ENCODE measurements at places on chromosomes 16 and 17.
A peak's percentile ranks its signal among the peaks of the same experiment; 100 is the strongest.

GRCh38 chr17:73335591-73336407 is 24.0 kb upstream of the CDC42EP4 start:
- no peak for DNase-seq

- no peak for DNase-seq
Measured at GRCh38 chr17:57517632-57518456, 227.3 kb downstream of the CCDC182 start.

DNA sequence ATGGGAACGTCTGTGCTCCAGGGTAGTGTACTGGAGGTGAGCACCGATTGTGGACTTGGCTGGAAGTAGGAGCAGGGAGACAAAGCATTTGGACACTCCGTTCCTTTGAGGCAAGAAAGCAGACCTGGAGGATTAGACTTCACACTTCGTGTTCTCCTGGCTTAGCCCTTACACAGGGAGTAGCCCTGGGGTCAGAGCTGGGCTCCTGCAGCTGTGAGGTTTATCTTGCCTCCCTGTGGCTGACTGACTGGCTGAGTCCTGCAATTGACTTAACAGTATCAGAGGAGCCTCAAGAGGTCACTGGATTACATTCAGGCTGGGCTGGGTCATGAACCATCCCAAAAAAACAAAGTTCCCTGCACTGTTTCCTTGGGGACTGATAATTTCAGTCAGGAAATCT is 37.1 kb downstream of the MPRIP start:
- no peak for DNase-seq

DNA sequence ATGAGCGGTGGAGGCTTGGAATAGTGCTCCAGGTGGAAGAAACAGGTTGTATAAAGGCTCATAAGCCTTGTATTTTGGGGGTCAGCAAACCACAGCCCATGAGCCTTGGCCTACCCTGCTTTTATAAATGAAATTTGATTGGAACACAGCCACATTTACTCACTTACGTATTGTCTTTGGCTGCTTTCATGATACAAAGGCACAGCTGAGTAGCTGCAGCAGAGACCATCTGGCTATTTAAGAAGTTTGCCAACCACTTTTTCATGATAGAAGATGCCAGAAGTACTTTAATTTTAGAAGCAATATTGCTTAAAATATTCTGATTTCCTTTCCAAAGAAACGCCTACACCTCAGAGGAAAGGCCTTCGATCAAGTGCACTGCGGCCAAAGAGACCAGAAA is 73.8 kb downstream of the C17orf58 start:
- DNase-seq = no peak

DNA sequence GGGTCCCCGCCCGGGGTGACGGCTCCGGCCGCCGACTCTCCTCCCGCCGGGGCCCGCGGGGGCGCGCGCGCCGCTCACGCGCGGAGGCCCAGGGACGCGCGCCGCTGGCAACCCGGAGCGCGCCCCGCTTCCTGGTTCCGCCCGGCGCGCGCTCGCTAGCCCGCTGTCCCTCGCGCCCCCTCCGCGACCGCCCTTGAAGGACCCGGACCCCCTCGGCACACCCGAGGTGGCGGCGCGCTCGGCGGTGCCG is at the start of gene STAT5B:
Gene STAT5B (minus strand): TSS at position 33 of the 250 bp plus-strand sequence. CDS start 44,264 bp downstream, outside the sequence.
- DNase-seq = peak; percentile 56

DNA sequence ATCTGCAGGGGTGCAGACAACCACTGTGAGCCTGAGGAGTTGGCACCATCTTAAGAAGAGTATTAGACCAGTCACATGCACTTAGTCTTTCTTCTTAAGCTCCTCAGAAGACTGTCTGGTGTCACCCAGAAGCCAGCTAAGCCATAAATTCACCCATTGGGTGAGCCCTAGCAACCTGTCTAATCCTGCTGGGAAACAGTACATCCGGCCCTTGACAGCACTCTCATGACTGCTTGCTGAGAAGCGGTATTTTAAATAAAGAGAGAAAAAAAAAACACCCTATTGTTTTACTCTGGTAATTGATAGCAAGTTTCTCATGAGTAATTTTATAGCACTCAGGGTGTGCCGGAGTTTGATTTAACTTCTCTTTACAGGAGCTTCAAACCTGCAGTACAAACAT is 134.7 kb downstream of the SOX9 start:
- no peak for DNase-seq

DNA sequence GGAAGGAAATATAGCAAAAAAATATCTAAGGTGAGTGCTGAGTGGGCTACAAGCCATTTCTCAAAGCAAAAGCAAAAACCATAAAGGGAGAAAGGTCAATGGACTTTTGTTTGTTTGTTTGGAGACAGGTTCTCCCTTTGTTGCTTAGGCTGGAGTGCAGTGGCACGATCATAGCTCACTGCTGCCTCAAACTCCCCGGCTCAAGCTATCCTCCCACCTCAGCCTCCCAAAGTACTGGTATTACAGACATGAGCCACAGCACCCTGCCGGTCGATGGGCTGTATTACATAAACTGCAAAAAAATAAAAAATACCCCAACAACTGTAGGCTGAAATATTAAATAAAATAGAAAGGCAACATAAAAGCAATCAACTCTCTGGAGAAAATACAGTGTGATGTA is 3.5 kb upstream of the RBBP6 start:
- DNase-seq = no peak

GRCh38 chr16:27862953-27863352 is 200.6 kb downstream of the GSG1L start:
- no peak for DNase-seq

DNA sequence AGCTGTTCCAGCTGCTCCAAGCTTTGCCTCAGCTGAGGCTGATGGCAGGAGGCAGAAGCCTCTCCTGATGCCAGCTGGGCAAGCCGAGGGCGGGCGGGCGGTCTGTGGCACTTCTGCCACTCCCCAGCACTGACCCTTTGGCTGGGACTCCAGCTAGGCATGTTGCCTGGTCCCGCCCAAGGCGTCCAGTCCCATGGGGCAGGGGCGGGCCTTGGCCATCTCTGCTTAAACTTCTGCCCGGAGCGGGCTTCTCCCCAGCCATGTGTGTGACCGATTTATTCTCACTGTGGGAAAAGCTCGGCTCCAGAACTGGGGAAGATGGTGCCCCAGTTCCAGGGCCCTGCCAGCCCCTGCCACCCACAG is 349.1 kb downstream of the SEC14L1 start:
- DNase-seq = no peak

GRCh38 chr17:82350182-82351030 is 8.6 kb upstream of the TEX19 start:
- DNase-seq = no peak

DNA sequence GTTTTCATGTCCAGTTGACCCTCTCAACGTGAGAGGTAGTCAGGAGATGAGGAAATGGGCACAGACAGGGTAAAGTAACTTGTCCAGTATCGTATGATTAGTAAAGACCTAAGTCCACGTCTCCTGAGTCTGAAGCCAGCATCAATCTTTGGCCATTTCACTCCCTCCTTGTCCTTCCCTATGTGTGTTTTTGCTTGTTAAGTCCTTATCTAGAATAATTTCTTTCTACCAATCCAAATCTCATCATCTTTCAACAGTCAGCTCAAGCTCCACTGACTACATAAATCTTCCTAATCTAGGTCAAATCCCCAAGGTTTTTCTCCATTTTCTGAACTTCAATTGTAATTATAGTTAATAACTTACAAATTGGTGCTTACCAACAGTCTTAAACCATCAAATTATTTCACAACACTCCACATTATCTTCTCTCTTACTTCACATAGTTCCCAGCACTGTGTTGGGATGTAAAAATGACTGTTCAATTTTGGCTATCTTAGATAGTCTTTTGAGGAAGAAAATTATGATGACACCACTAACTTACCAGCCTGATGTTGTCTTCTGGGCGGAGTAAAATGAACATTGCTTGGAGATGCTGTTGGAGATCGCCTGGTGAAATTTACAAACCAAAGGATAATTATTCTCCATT is 72.3 kb upstream of the CORO6 start:
- DNase-seq = no peak

DNA sequence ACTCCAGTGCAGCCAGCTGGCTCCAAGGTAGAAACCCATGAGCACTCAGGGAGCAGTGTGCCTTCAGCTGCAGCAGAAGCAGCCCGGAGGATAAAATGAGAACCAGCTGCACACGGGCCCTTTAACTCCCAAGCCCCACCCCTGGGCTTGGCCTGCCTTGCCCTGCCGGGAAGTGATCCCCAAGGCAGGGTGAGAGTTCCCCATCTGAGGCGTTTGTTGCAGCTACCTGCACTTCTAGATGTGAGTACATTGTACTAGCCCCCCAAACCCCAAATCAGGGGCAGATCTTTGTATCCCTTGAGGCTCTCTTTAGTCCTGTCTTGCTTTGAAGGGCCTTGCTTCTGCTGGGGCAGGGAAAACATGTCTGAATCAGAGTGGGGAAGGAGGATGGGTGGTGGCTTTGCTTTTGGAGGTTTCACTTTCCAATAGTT is at the start of gene MVP:
Gene MVP (plus strand): TSS at position 192 of the 431 bp plus-strand sequence. CDS start 10,088 bp downstream, outside the sequence.
- peak; percentile 31 for DNase-seq

DNA sequence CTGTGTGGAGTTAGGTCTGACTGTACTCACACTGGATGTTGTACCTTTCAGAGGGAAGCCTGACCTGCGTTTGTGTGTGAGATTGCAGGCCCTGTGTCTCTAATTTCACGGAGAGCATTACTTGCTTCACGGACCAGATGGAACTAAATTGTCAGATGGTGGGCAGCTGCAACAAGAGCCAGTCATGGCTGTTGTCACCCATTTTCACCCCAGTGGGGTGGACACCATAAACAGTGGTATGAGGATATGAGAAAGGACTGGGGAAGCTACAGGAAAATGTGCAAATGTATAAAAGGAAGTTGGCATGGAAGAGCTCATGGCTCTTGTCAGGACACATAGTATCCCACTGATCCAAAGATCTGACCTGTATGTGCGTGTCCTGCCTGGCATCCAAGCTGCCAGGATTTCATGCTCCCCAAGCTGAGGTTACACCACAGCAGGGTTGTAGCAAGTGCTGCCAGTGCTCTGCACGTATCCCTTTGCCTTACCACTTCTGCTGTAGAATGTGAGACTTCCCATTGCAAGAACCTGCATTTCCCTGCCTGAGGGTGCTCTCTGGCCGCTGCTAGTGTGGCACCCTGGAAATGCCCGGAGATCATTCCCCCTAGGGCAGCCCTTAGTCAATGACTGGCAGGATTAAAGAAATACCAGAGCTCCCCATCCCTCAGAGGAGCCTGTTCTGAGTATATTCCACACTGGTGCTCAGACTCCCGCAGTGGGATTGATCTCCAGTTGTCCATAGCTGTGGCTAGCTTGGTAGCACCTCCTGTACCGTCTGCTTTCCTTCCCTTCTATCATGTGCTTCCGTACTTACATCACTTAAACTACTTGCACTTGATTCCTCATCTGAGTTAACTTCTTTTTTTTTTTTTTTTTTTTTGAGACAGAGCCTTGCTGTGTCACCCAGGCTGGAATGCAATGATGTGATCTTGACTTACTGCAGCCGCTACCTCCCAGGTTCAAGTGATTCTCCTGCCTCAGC is 70.4 kb upstream of the TANC2 start:
- no peak for DNase-seq

GRCh38 chr17:62790564-62790986 is 17.5 kb downstream of the MARCHF10 start:
- no peak for DNase-seq

- no peak for DNase-seq
Measured at GRCh38 chr17:49962599-49963308, 6.2 kb upstream of the DLX4 start.

GRCh38 chr16:85525420-85526184 is 87.5 kb upstream of the GSE1 start:
- no peak for DNase-seq

GRCh38 chr16:85602402-85603202 is 10.5 kb upstream of the GSE1 start:
- no peak for DNase-seq

DNA sequence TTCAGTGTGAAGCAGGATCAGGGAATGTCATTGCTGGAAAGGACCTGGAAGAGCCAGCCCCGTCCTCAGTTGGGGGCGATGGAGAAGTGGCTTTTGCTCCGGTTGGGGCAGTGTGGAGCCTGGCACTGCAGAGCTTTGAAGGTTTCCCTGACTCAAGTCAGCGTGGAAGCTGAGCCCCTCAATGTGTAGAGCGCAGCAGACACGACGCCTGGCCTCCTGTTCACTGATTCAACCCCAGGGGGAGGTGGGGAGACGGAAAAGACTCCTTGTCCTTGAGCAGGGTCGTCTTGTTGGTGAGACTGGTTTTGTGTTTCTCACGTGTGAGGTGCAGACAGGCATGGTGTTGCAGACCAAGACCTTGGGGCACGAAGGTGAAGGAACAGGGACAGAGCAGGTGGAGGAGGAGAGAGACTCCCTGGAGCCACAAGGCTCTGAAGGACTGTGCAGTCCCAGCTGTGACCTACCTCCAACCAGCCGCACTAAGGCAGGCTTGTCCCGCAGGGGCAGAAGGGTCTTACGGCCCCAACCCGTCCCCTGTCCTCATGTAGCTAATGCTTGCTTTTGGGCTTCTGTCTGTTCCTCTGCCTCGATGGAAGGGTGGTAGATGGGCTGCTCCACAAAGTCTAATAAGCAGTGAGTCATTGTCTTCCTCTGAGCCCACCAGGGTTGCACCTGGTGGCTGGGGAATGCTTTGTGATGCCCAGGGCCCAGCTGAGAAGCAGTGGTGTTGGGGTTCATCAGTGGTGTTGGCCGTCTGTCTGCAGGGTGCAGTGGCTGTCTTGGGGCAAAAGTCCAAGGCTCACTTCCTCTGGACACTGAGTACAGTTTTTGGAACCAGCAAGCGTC is 47.8 kb downstream of the MPRIP start:
- DNase-seq = no peak

Measured in activated gamma-delta T cell treated with Interleukin-2 at 50 U/mL for 16 hours (primary cell).